ENCODE measurements at places on chromosomes 2 and 18.
A peak's percentile ranks its signal among the peaks of the same experiment; 100 is the strongest.

DNA sequence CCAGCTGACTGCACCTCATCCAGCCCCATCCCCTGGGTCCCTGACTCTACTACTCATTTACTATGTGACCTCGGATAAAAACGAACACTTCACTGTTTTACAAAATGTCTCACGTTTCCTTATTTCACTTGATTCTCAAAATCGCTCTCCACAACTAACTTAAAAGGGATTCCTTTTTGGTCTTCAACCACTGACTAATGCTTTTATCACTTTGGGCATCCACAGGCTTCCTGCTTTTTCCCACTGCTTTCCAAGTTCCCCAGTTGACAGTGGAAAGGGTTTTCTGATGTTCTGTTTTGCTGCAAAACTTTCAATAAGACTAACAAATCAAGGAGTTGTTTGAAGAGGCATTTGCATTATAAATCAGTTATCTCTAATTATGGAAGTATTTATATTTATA is 24.1 kb downstream of the EIF2AK3 start:
- no peaks in the 10 kb centered on the region for H3K27me3 ChIP-seq
- no peaks in the 10 kb centered on the region for H3K4me1 ChIP-seq
- H3K27ac ChIP-seq = no peak overlapping the region
- H3K36me3 ChIP-seq = no peaks in the 10 kb centered on the region
- H3K4me3 ChIP-seq = no peak overlapping the region

GRCh38 chr18:79071037-79071436 is 1.8 kb downstream of the ATP9B start:
- no peaks in the 10 kb centered on the region for H3K4me1 ChIP-seq
- no peak for DNase-seq
- no peak overlapping the region for H3K4me3 ChIP-seq
- H3K36me3 ChIP-seq = no peaks in the 10 kb centered on the region
- no peak overlapping the region for H3K27ac ChIP-seq

GRCh38 chr2:176158186-176158591 is 1.1 kb downstream of the HOXD3 start:
- no peak for DNase-seq
- H3K36me3 ChIP-seq = no peaks in the 10 kb centered on the region
- H3K4me1 ChIP-seq = no peaks in the 10 kb centered on the region
- H3K27ac ChIP-seq = no peak overlapping the region

DNA sequence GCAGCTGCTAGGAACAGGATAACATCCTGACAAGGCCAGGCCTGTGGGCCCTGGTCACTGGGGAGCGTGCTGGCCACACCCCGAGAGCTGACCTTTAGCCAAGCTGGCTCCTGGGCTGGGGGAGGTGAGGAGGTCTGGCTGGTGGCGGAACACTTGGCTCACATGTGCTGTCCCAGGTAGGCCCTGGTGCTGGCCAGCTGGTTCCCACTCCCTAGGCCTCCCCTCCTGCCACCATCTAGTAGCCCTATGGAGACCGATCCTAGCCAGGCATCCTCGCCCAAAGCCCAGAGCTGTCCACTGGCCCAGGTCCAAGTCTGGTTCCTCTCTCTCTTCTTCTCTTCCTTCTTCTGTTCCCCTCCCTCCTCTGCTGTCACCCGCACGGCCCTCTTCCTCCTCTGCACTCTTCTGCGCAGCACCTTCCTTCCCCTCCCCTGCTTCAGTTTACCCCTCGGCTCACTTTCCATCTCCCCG is 52.4 kb downstream of the TNS1 start:
- peaks cover 17% of the 10 kb centered on the region for H3K4me1 ChIP-seq
- H3K27ac ChIP-seq = peak overlapping the region; percentile 65
- no peak for DNase-seq

DNA sequence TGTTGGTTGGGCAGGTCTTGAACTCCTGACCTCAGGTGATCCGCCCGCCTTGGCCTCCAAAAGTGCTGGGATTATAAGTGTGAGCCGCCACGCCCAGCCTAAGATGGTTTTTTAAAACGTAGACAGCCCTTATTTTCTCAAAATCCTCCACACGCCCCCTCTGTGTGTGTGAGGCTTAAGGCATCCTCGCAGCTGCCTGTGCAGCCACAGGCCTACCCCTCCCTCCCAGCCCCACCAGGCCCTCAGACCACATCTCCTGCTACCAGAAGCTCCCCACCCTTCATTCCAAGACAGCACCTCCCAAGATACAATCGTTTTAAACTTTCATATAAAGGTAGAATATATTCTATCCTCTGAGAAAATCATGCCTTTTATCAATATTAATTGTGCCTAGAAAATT is 4.8 kb downstream of the ANO7 start:
- H3K27me3 ChIP-seq = no peaks in the 10 kb centered on the region
- DNase-seq = no peak
- H3K27ac ChIP-seq = no peak overlapping the region
- H3K4me3 ChIP-seq = no peak overlapping the region

GRCh38 chr2:25257931-25258846 is 83.5 kb downstream of the DNMT3A start:
- no peak overlapping the region for H3K27ac ChIP-seq
- DNase-seq = no peak
- H3K36me3 ChIP-seq = no peaks in the 10 kb centered on the region
- no peak overlapping the region for H3K4me3 ChIP-seq
- no peaks in the 10 kb centered on the region for H3K4me1 ChIP-seq

DNA sequence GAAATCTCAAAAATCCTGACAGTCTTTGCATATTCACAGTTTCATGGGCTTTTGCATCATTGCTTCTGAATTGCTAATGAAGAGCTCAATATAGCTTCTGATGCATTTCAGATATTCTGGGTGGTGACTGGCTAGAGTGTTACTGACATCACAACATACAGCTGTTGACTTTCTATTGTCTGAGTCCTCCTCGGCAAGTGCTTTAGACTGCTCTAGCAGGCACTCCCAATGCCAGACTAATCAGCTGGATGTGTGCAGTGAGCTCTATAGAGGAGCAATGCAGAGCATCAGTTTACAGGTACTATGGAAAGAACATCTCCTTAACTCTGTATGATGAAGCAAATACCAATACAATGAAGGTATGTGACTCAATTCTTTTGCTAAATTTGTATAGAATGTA is 54.9 kb downstream of the R3HDM1 start:
- no peak for DNase-seq
- no peaks in the 10 kb centered on the region for H3K4me1 ChIP-seq
- no peaks in the 10 kb centered on the region for H3K36me3 ChIP-seq
- H3K27ac ChIP-seq = no peak overlapping the region
- H3K27me3 ChIP-seq = no peaks in the 10 kb centered on the region

DNA sequence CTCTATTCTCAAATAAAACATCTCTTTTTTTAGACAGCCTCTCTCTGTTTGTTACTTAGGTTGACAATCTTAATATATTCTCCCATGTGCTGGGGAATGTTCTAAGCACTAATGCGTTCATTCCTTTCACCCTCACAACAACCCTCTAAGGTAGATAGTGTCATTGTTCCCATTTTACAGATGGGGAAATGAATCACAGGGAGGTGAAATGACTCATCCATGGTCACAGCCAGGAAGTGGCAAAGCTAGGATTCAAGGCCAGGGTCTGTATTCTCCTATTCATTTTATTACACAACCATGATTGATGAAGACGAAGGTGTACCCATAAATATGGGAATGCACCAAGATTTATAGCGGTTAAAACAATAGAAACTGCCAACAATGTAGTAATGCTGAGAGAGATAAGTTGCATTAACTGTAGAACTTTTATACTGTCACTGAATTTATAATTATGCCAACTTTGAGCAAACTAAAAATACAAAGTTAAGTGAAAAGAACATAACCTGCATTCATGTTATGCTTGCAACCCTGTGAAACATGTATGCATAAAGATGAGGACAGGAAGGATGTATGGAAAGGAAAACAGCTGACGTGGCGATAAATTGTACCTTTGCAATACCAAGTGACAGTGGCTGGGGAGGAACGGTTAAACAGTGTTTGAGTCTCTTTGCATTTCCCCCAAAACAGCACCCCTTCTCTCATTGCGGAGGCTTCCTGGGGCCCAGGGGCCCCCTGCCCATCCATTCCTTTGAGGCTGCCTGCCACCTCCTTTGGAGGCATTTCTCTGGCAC is 257.7 kb upstream of the AGAP1 start:
- no peak for DNase-seq
- H3K4me1 ChIP-seq = no peaks in the 10 kb centered on the region
- no peak overlapping the region for H3K4me3 ChIP-seq
- no peak overlapping the region for H3K27ac ChIP-seq
- H3K36me3 ChIP-seq = no peaks in the 10 kb centered on the region

DNA sequence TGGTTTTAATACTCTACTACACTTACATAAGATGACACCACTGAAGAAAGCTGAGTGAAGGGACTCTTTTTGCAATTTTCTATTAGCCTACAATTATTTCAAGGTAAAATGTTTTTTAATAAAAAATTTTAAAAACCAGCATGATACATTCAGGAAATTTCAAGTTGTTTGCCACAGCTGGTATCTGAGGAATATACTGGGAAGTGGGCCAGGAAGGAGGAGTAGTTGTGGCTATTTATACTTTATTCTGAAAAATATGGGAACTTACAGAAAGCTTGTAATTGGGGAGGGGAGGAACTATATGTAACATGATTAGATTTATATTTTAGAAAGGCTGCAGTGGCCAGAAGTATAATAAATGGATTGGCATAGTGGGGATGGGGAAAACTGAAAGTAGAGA is 40.8 kb downstream of the WDR35 start:
- no peaks in the 10 kb centered on the region for H3K4me1 ChIP-seq
- H3K4me3 ChIP-seq = no peak overlapping the region
- no peak overlapping the region for H3K27ac ChIP-seq

GRCh38 chr2:68404164-68404563 is 39.1 kb downstream of the PLEK start:
- DNase-seq = no peak
- H3K4me3 ChIP-seq = no peak overlapping the region
- no peak overlapping the region for H3K27ac ChIP-seq
- H3K4me1 ChIP-seq = no peaks in the 10 kb centered on the region

- no peak overlapping the region for H3K27ac ChIP-seq
- peaks cover 17% of the 10 kb centered on the region for H3K4me1 ChIP-seq
- H3K4me3 ChIP-seq = no peak overlapping the region
- H3K27me3 ChIP-seq = no peaks in the 10 kb centered on the region
- H3K36me3 ChIP-seq = no peaks in the 10 kb centered on the region
These were observed 144.0 kb upstream of the IL1R2 start for GRCh38 chr2:101847661-101848339.

DNA sequence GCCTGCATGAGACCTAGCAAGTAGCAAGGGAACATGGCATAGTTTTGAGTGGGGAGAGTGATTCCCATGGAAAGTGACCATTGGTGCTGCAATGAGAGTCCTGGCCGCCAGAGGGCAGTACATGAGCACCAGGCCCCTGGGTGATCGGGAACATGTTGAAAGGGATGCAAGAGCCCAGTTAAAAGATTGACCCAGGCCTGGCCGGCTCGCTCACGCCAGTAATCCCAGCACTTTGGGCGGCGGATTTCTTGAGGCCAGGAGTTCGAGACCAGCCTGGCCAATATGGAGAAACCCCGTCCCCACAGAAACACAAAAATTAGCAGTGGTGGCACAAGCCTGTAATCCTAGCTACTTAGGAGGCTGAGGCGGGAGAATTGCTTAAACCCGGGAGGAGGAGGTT is 22.2 kb downstream of the FAP start:
- peak overlapping the region; percentile 61 for H3K27ac ChIP-seq
- no peak for DNase-seq
- H3K27me3 ChIP-seq = no peaks in the 10 kb centered on the region
- H3K4me1 ChIP-seq = no peaks in the 10 kb centered on the region

DNA sequence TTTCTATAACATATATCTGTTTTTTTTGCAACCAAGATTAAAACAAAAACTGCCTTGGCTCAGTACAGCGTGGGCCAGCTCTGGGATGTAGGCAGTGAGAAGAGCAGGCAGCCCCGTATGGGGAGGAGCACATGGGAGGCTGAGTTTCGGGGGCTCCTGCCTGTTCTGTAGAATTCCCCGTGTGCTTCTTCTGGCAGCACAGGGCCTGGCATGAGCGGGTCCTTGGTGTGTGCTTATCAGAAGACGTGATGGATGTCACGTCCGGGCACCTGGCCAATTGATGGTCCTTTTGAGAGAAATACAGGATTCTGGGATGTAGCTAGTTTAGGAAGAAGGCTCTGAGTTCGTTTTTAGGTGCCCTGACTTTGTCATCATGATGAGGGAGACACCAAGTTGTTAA is 16.2 kb downstream of the IMPA2 start:
- H3K27ac ChIP-seq = no peak overlapping the region
- no peaks in the 10 kb centered on the region for H3K27me3 ChIP-seq
- no peak overlapping the region for H3K4me3 ChIP-seq
- no peaks in the 10 kb centered on the region for H3K36me3 ChIP-seq

DNA sequence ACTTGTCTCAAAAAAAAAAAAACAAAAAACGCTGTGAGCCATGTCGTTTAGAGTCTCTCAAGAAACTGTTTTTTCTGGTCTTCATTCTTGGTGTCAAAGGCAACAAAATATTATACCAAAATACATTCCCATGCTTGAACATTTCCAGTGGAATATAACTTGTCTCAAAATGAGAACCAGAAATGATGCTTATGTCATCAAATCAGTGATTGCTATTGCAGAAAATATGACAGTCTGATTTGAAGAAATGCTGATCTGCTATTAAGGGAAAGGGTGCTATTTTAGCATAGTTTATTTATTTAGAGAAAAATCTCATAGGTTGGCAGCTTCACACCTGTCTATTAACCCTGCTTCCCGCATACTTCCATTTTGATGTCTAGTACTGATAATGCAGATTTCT is 82.4 kb upstream of the ACSL3 start:
- DNase-seq = no peak
- H3K27me3 ChIP-seq = no peaks in the 10 kb centered on the region
- H3K4me1 ChIP-seq = no peaks in the 10 kb centered on the region
- H3K4me3 ChIP-seq = no peak overlapping the region
- no peaks in the 10 kb centered on the region for H3K36me3 ChIP-seq

- DNase-seq = no peak
- no peak overlapping the region for H3K27ac ChIP-seq
- H3K4me3 ChIP-seq = no peak overlapping the region
- no peaks in the 10 kb centered on the region for H3K36me3 ChIP-seq
- no peaks in the 10 kb centered on the region for H3K4me1 ChIP-seq
These were observed 61.7 kb downstream of the RNF152 start for GRCh38 chr18:61831071-61831470.

- no peaks in the 10 kb centered on the region for H3K36me3 ChIP-seq
- no peak for DNase-seq
- H3K27me3 ChIP-seq = no peaks in the 10 kb centered on the region
- H3K4me3 ChIP-seq = peak overlapping the region; percentile 39
- H3K27ac ChIP-seq = no peak overlapping the region
- H3K4me1 ChIP-seq = no peaks in the 10 kb centered on the region
These were observed 49.7 kb downstream of the SH3YL1 start for GRCh38 chr2:213932-214693.

DNA sequence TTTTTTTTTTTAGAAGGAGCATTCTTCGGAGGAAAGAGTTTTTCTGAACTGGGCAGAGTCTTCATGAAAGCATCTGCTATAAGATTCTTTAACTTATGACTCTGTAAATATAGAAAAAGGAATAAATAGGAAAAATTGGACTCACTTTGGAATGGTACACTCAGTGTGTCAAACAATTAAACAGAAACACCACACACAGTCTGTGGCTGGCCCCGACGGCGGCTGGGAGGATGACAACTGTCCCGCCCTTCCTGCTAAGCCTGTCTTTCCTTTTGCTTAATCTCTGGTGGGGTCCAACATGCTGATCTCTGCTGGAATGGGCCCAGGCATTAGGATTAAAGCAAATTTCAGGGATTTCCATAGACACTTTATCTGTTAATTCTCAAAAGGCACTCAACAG is 12.5 kb upstream of the RAB31 start:
- H3K27ac ChIP-seq = no peak overlapping the region
- no peaks in the 10 kb centered on the region for H3K36me3 ChIP-seq
- no peaks in the 10 kb centered on the region for H3K27me3 ChIP-seq
- no peak for DNase-seq
- no peaks in the 10 kb centered on the region for H3K4me1 ChIP-seq

All from breast epithelium (tissue), 4 donors.